ENCODE measurements at places on chromosomes 6 and 20.

DNA sequence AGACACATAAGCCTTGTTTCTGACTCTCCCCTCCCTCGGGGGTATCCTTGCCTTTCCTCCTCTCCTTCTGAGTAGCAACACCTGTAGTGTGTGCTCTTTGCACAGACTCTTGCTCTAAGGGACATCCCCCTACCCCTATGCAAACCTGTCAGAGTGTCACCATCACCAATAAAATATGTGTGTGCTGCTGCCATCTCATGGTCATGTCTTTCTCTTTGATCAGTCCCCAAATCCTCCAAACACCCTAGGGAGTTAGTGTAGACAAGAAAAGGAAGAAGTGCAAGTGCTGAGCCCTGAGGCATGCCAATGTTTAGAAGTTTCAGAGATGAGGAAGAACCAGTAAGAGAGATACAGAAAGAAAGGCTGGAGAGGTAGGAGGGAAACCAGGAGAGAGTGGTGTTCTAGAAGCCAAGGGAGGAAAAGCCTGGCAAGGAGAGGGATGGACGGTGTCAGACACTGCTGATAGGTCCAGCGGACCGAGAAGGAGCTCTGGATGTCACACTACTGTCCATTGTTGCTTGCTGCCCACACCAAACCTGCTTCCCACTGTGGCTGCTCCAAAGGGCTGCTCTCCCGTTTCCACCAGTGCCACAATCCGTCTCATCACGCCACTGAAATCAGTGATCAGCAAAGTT is 16.4 kb downstream of the TRMT6 start:
- no peak for DNase-seq

- DNase-seq: no peak
These were observed 59.4 kb upstream of the TMEM200A start for GRCh38 chr6:130306377-130306776.

DNA sequence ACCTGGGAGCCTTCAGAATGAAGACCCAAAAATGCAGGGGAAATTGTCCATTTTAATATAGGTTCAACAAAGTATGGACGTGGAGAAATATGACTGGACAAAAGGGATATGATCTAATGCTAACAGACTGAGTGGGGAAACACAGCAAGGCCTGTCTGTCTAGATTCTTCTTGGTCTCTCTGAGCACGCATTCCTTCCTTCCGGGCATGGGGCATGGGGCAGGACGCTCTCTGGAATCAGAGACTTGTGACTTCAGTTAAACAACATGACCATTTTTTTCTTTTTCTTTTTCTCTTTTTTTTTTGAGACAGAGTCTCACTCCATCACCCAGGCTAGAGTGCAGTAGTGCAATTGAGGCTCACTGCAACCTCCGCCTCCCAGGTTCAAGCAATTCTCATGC is 31.9 kb downstream of the ZBTB2 start:
- DNase-seq: no peak

DNA sequence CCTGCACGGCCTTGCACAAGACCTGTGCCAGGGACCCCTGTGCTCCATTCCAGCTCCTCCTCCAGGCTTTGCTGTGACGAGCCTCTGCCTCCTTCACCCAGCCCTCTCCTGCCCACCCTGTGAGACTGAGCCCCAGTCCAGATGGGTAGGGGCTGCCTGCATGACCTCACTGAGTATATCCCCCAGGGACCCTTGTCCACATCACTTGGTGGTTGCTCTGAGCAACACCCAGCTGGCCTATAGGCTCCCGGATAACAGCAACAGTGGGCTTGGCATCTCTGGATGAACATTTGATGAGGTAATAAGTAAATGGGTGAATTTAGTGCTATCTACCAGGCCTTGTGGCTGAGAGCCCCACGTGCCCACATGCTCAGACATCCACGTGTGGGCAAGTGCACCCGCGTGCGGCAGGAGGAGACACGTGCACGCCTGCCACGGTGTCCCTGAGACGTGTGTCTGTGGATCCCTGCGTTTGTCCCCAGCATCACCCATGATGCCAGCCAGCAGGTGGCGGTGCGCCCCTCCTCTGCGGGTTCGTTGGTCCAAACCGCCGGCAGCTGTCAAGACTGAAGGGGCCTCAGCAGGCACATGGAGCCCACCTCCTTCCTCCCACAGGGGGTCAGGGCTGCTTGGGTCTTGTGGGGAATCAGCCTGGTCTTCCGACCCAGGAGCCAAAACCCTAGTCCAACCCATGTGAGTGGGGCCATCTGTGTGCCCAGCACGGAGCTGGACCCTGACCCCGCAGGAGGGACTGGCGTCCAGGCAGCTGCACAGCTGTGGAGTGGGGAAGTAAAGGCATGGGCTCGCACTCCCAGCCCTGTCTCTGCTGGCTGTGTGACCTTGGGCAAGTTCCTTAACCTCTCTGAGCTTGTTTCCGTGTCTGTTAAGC is 45.9 kb downstream of the FGD2 start:
- peak; percentile 92 for DNase-seq

GRCh38 chr6:18166312-18167036 is 11.3 kb downstream of the KDM1B start:
- DNase-seq: no peak

DNA sequence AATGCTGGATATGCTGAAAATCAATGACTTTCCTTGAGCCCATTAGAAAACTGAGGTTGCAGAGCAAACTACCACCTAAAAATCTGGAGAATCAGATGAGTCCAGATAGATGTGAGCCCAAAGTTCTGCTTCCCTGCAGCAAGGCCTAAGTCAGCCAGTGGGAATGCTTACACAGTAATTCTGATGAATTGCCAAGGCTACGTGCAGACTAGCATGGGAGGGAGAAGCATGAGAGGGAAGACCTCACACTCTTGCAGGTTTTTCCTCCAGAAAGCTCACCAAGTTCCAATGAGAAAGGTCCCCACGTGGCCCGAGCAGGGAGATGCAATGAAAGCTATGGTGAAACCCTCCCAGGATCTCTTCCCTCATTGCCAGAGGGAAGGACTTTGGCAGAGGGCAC is 104.8 kb upstream of the SIRPA start:
- no peak for DNase-seq
